ENCODE measurements at places on chromosomes 4 and X. TPM values are rescaled to one million over a fixed set of nuclear protein-coding genes. Genes with fewer than 3 reads are reported as not detected.
A peak's percentile ranks its signal among the peaks of the same experiment; 100 is the strongest.

- DNase-seq = no peak
These were observed 11.0 kb upstream of the TBC1D8B start for GRCh38 chrX:106791495-106791894.

Gene IL13RA1
- 36.2 TPM for total RNA-seq

- DNase-seq = no peak
These were observed 76.6 kb downstream of the KLF8 start for GRCh38 chrX:56308726-56309125.

GRCh38 chrX:20205927-20206708, 60.6 kb downstream of the RPS6KA3 start:
- no peak for DNase-seq

Gene APLN
- 0.09 TPM for total RNA-seq

- DNase-seq = no peak
These were observed 22.5 kb upstream of the GPC4 start for GRCh38 chrX:133437766-133438165.

DNA sequence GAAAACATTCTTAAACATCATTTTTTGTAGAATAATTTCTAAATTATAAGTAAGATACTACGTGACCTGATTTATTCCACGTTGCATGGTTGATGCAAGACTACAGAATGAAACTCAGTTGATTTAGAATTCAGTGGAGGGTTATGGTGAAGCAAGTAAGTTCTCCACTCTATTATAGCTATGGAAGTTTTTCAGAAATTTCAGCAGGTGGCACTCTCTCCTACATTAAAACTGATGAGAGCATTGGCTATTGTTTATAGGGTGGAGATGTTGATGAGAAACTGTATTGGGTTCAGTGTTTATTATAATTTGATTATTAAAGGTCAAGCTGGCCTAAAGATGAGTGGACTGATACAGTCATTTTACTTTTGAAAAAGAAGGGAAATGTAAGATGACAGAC, 88.0 kb downstream of the FNIP2 start:
- no peak for DNase-seq

DNA sequence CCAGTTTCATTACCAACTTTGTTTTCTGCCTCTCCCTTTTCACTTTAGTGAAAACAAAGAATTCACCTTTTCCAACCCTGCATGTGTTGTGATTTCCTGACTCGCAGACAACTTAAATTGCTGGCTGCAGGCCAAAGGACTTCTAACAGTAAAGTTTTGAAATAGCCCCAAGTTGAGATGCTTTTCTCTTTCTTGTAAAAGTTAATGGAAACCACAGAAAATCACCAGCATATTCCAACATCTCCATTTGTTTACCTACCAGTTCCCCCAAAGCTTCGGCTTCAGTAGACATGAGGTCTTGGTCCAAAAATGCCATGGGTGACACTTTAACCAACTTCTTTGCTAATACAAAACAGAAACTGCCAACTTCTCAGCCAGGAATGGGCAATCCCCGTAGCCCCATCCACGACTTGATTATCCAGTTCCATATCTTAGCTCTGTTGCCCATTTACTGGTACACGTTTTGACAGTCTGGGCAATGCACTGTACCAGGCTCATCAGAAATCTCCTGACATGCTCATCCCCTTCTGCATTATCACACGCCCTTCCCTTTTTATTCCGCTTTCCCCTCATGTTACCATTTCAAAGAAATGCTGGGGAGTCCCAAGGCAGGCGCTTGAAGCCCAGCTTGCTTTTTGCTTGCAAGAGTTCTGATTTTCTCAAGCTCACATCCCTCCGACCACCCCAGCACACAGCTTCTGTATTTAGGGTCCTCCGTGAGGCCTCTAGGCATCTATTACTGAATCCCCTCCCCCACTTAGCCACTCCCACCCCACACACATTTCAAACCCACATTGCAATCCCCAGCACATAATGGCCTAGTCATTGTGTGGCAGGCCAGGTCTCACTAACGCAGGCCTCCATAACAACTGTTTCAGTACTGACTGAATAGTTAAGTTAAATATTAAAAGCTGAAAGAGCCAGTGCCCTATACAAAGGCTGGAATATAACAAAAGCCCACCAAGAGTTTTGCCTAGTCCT, 137.9 kb upstream of the S100G start:
- DNase-seq = no peak

Gene SPANXA2
- total RNA-seq = not detected

DNA sequence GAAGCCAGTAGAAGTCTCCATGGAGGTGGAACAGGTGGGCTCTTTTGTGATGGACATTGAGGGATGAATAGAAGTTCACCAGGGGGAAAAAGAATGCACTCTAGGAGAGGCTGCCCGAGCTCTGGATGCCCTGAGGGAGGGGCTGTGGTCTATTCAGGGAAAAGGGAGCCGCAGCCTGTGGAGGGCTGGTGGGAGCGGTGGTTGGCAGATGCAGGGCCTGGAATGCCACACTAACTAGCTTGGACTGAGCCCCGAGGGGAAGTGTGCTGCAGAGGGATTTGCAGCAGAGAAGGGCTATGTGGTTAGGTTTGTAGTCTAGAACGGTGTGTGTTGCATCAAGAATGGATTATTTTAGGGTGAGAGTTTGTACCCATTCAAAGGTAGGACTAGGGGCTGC, 29.5 kb upstream of the PSAPL1 start:
- DNase-seq = no peak

GRCh38 chr4:21722157-21722839, 226.3 kb downstream of the KCNIP4 start:
- no peak for DNase-seq

DNA sequence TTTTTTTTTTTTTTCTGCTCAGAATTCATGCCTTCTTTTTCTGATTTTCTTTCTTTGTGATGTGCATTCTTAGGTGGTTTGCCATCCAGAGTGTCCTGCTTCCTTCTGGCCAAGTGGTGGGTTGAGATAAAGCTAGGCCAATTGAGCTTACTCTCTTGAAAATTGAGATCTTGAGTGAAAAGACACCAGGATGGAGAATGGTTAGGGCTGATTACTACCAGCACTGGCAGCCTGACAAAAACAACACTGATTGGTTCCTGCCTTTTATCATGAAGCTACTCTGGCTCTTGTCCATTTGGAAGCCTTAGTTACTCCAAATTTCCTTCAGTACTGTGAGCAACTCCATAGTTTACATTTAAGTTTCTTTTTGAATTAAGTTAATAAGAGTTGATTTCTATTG, 404.0 kb downstream of the PPARGC1A start:
- no peak for DNase-seq

- DNase-seq = peak; percentile 54
These were observed 20.3 kb upstream of the SPON2 start for GRCh38 chr4:1192493-1193205.

Gene PABPC4L
- 0.24 TPM for total RNA-seq

Gene CYBB
- total RNA-seq = 1.5 TPM

DNA sequence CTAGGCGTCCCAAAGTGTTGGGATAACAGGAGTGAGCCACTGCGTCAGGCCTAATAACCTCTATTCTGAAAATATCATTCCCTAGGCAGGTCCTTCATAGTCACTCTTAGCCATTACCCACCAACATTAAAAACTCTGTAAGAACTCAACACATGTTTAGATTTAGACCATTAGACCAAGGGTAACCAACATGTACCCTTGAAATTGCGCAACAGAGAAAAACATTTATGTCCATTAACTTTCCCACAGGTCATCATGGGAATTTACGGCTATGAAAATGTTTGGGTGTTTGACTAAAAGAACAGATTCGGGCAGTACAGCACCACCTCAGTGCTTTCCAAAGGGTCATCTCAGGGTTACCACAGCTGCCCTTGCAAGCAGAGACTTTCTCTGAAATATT, 7.5 kb downstream of the KLHL13 start:
- no peak for DNase-seq

DNA sequence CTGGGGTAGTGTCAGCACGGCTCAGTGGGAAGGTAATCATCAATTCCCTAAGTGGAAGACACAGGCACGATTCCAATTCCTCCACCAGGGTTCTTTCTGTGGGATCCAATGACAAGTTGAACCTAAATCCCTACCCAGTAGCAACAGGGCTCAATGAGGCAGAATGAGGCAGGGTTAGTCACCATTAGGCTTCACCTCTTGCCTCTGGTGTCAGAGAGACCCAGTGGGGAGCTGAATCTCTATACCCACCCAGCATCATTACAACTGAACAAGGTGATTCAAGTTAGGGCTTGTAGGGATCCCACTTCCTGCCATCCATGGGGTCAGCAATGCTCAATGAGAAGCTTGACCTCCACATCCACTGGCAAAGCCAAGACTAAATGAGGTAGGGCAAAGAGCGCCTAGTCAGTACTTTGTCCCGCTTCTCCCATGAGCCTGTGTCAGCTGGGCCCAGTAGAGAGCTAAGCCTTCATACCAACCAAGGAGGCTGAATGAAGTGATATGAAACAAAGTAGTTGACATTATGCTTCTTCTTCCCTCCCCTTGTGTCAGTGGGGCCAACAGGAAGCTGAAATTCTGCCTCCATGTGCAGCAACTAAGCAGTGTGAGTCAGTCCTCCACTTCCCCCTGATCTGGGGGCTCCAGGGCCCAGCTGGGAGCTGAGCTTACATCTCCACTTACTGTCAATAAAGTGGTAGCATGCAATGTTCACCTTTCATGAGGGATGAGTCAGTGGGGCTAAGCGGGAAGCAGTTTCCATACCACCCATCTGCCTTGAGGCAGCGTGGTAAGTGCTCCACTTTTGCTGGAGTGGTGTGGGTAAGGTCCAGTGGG, 36.4 kb upstream of the RBM41 start:
- DNase-seq = no peak

Gene RAB9A
- 22.0 TPM for total RNA-seq

GRCh38 chrX:50475208-50475607, 4.6 kb upstream of the DGKK start:
- no peak for DNase-seq

GRCh38 chr4:136850446-136850845, 681.8 kb downstream of the PCDH18 start:
- no peak for DNase-seq

Gene HTR2C
- not detected for total RNA-seq

- no peak for DNase-seq
These were observed 53.1 kb downstream of the FANCB start for GRCh38 chrX:14819769-14820168.

DNA sequence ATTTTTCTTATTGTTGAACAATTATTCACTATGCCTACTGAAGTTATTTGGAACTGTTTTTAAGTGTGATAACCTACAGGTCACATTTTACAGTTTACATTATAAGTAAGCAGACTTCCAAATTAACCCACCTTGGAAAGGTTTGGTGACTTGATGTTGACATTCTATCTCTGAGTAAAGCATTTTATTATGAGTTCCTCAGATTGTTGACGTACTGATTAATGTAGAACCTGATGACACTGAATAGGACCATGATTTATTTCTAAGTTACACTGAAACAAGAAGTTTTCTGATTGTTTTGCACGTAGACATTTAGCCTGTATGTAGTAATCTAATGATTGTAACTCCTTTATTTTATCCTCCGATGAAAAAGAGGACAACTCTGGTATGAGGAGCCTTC, 17.0 kb upstream of the CXCL3 start:
- no peak for DNase-seq

- DNase-seq = no peak
These were observed at the start of gene ARX for GRCh38 chrX:25015486-25016360. Gene ARX, minus strand, starts transcription at chrX:25015965. Its CDS starts 228 bp downstream, at chrX:25015737.

DNA sequence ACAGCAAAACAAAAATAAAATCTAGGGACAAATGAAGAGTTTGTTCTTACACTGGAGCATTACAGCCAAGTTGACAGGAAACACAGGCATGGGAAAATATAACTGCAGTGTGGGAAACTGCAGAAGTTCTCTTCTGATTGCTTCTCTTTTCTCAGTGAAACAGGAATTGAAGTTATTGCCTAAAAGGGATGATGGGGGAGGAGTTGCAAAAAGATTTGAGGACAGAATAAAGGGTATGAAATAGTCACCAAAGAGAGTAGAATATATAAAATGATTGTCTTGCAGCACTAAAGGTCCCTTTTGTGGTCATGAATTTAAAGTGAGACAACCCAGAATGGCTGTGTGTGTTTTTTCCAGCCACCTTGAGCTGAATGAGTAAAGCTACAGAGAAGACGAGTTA, 103.7 kb downstream of the JADE1 start:
- no peak for DNase-seq

GRCh38 chr4:174689618-174690017, 139.4 kb downstream of the GLRA3 start:
- no peak for DNase-seq

Gene UCHL1
- 21.9 TPM for total RNA-seq

DNA sequence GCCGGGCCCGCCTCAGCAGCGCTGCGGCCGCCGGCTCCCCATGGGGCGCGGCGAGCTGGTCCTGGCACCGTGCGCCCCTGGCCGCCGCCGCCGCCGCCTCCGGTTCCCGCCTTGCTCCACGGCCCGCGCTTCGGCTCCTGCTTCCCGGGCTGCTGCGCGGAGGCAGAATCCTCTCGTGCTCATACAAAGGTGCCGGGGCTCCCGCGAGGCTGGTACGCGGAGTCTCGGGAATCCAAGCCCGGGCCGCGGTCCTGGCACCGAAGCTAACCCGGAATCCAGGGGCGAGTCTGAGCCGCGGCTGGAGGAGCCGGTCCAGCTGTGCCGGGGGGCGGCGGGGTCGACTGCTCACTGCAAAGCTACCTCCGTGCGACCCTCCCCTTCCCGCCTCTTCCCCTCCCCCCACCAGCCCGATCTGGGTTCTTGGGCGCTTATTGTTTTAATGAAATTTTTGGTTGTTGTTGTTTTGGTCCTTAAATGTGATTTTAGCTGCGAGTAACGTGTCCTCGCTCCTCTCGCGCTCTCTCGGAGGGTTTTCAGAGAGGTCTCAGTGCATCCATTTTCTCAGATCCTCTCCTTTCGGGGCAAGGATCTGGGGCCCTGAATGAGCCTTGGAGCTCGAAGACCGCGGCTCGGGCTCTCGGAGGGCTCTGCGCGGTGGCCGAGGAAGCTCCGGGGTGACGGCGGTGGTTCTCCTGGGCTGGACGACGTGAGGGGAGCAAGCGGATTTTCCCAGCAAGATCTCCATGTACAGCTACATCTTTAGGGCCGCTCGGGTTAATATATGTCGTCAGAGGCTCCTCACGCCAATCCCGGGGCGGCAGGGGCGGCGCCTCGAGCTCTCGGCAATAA, at the start of gene HAND2:
Gene HAND2, minus strand, starts transcription at position 753 of the 849 bp plus-strand sequence. CDS start 940 bp downstream, outside the sequence.
- DNase-seq = peak; percentile 57

DNA sequence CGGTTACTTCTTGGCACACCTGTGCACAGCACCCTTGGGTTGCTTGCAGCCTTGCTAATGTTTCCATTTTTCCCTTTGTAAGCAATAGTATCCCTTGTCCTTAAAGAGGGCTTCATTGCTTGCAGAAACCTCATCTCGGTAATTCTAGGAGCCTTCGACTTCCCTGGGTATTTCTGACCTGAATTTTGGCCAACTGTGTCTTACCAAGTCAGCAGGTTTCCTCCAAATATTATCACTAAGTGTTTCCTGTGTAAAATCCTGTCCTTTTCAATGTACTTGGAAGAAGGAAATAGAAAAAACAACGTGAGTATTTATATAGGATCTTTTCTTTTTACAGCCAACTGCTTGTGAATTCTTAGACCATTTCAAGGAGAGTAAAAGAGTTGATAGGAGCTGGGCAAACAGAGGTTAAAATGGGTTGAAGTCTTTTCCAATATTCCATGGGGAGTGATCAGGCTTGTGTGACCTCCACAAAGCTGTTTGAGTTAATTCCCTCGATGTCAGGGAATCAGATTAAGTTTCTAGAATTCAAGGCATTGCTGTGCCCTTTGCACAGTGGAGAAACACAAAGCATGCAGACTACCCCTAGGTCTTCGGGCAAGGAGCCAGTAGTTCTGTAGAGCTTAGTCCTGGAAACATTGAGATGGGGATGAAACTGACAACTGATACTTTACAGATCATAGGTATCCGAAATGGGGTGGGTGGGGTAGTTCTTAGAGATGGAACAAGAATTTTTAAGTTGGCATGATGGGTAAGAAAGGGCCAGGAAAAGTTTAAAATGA, 209.9 kb downstream of the CPE start:
- no peak for DNase-seq

Gene PWWP3B
- total RNA-seq = 5.2 TPM

Gene CRLF2
- total RNA-seq = not detected
